ENCODE measurements at places on chromosomes 6 and 20.

GRCh38 chr20:45470937-45471336 is 1.4 kb downstream of the WFDC2 start:
- DNase-seq = no peak

GRCh38 chr6:29797135-29797534 is 30.5 kb upstream of the HLA-G start:
- DNase-seq = no peak

DNA sequence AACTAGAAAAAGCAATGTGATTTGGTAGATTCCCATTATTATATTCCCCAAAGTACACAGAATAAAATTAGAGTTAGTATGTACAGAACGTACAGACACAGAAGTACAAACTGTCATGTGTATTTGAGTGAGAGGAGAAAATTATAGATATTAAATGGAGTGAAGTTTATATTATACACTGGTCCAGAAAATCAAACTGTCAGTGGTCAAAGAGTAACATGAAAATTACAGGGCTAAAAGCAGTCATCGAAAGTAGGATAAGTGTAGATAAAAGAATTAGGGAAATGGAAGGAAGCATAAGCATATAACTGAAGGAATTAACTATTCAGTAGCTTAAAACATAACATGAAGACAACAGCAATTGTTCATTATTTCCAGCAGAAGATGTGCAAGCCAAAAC is 30.3 kb downstream of the SEL1L2 start:
- no peak for DNase-seq

- DNase-seq = peak; percentile 82
Observed at GRCh38 chr6:156980515-156980914, 203.3 kb downstream of the ARID1B start.

DNA sequence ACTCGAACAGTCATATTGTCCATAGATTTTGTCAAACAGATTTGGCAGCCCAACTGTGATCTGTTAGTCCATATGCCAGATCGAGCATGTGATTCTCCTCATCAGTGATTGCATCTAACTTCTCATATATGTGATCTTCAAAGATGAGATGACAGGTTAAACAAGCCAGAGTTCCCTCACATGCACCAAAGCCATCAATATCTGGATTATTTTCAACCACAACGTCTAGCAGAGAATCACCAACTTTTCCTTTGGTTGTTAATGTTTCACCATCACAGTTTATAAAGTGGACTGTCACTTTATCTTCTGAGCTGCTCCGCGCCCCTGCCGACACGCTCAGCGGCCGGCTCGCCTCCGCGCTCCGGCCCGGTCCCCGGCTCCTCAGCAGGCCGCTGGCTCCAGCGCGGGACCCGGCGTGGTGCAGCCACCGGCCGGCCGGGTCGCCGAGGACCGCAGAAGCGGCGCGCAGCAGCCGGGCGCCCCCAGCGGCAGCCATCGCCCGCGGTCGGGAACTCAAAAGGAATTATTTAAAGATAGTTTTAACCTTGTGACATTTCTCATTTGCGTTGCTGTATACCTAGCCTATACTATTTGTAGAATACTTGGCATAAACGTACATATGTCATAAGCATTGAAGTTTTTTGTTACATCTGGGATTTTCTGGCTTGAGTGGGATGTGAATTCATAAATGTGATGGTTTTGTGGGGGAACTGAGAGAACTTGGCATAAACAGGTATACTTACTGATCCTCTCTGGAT is 40.1 kb upstream of the DYNLRB1 start:
- DNase-seq = no peak

DNA sequence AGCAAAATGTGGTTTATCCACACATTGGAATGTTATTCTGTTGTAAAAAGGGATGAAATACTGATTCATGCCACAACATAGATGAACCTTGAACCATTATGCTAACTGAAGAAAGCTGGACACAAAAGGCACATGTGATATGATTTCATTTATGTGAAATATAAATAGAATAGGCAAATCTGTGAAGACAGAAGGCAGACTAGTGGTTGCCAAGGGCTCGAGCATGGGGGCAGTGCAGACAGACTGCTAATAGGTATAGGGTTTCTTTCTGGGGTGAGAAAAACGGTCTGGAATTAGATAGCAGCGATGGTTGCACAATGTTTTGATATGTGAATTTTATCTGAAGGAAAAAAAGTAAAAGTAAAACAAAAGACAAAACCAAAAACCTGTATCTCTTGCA is 54.6 kb upstream of the FNDC1 start:
- no peak for DNase-seq

DNA sequence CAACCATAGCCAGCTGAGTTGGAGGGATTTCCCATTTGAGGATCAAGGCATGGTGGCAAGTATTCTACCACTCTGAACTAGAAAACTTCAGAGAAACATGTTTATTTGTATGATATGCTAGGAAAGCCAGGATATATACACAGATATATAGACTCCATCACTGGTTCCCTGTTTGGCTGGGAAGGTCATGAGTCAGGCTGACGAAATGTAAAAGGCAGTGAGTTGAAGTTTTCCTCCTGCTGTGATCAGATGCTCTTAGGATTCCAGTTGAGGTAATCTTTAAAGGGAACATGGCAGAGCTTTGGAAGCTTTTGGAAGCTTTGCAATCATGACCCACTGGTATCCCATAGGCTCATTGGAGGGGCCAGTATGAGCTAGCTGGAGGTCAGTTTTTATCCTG is 1369.1 kb downstream of the EPHA7 start:
- DNase-seq = no peak

DNA sequence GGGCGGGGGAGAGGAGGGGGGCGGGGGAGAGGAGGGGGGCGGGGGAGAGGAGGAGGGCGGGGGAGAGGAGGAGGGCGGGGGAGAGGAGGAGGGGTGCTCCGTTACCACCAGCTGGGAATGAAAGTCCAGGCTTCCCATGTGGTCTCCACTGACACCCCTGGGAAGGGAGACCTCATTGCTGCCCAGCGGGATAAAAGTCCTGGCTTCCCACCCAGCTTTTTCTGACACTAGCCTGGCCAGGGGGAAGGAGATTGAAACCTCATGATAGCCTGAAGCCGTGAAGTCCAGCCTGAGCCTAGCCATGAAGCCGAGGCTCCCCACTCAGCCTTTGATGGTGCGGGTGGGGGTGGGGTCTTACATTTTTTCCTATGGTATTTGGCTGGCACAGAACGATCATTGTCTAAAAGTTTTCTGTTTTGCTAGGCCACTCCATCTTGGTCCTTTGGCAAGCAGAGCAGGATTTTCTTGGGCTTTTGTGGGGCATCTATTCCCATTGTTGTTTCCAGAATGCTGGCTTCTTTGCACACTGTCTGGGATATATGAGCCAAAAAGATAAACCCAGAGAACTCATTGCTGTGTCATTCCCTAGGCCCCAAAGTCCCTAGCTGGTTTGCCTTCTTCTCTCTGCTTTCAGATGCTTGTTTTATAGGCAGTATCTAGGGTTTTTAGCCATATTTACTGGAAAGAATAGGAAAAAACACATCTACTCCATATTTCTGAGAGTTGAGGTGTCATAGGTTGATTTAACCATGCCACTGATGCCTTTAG is 67.9 kb upstream of the RNF24 start:
- DNase-seq = no peak

GRCh38 chr6:16825784-16826183 is 64.5 kb upstream of the ATXN1 start:
- no peak for DNase-seq
